Activated CD4-positive, alpha-beta T cell treated with anti-CD3 and anti-CD28 coated beads for 24 hours (primary cell): ENCODE measurements at places on chromosomes 12 and 14.

GRCh38 chr12:69278814-69279782, 39.7 kb downstream of the CPSF6 start:
- DNase-seq: no peak

- DNase-seq: no peak
These were observed 15.0 kb downstream of the RIN3 start for GRCh38 chr14:92528486-92529100.

DNA sequence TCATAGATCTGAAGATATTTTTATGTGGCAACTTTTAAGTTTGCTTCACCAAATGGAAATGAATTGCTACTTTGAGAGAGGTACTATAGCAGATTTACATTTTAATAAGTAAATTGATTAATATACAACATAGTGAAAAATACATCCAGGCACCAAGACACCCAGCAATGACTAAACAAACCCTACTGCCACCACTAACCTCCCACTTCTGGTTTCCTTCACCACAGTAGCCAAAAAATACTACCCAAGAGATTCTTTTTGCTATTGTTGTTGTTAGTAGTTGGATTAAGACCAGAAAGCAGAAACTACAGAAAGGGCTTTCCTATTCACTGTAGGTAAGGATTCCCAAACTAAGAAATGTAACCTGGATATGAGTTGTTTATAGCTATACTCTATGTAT, 54.1 kb downstream of the COCH start:
- DNase-seq: no peak

- no peak for DNase-seq
These were observed 1.2 kb downstream of the DUSP16 start for GRCh38 chr12:12561371-12562015.

GRCh38 chr12:95126076-95126475, 52.7 kb upstream of the NR2C1 start:
- no peak for DNase-seq

DNA sequence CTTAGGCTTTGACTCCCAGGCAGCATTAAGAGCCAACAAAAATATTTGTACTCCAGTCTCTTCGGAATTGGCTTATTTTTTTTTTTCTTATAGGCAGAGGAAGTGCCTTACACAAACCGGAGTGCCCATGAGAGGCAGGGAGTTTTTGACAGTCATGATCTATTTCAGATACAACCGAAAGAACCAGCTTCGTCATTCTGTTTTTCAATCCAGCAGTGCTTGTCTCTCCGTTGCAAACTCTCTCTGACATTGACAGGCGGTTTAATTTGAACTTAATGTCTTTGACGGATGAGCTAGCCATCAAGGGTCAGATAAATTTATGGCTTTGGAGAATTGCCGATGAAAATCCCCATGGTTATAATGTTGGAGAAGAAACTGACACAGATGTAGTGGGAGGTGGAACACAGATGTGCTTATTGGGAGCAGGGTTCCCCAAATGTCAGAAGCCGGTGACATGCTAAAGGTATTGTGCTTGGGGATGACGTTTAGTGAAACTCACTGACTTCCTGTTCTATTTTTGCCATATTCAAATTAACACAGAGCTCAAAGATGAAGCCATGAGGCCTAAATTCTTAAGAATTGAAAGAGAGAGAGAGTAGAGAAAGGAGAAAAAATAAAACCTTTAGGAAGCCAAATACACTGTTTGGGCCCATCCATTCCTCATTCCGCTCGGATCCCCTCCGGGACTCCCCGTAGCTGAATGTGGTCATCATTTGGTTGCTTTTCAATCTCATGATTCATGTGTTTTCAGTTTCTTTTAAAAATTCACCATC, 59.7 kb downstream of the PLXNC1 start:
- DNase-seq: peak; percentile 20

DNA sequence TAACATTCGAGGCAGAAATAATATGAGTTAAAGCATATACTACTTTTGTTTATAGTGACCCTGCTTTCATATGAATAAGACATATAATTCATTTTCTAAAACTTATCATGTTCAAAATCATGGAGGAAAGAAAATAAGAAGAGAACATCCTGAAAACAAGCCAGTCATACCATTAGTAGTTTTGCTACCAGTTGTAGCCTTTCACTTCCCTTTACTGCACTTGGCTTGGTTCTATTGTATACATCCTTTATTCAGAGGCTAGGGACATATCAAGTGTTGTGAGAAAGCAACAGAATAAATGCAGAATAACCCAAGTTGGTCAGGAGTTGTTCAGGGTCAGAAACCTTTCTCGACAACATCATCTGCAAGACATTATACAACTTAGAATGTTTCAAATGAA, 598.7 kb downstream of the SOX5 start:
- no peak for DNase-seq

- DNase-seq: no peak
These were observed 444.3 kb downstream of the NELL2 start for GRCh38 chr12:44431647-44432343.

DNA sequence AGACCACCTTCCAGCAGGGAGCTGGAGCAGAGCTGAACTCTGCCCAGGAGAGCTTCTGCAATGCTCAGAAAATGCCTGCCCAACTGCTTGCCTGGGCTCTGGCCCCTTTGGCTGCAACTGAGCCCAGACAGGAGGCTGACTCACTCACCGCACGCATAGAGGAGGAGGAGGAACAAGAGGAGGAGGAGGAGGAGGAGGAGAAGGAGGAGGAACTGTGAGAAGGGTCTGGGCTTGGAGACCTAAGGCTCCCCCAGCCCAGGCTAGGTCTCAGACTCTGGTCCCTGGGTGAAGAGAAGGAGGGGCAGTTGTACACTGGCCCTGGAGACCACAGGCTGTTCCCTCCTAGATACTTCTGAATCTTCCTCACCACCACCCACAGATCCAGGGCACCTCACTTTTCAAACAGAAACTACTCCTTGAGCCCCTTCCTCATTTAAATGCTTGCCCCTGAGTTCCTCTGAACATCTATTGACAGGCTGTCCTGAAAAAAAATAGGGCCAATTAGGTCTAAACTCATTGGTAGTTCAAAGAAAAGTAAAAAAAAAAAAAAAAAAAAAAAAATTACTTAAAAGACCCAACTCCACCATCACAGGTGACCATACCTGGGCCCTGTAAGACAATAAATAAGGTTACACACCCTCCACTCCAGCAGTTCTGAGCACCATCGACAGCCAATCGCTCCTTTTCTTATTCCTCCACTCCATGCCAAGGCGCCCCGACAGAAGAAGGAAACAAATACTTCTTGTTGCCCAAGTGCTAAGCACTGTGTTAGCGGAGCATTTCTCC, 674 bp downstream of the VDR start:
- DNase-seq: peak; percentile 40
